GM12891 (cell line): ENCODE measurements at places on chromosomes 2 and 18.

DNA sequence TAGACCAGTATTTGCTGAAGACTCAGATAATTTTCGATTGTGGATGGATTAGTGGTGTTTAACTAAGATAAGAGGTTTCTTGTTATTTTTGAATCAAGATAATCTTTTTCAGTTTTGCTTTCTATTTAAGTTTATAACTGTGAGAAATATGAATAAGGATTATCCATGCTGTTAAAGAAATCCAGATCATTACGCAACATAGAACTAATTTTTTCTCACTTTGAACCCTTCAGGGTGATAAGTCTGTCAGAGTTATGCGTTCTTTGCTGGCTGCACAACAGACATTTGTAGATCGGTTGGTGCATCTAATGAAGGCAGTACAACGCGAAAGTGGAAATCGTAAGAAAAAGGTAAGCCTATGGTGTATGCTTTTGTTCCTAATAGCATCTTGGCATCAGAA, 74.1 kb downstream of the PIK3C3 start:
- no peak for DNase-seq

DNA sequence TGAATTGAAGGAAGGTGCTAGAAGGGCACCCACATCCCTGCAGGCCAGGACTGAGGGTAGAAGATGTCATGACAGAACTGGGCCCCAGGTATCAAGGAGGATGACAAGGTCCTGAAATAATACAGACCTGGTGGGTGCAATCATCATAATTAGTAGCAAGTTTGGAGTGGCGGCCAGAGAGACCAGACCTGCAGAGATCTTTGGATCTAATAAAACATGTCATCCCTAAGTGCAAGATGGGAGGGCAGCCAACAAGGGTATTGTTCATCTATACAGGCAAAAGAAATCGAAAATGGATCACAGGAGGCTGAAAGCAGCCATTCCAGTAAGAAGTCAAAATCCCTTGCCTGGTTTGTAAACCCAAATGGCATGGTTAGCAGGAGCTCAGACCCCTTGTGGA, 111.3 kb upstream of the BOD1L2 start:
- no peak for DNase-seq

DNA sequence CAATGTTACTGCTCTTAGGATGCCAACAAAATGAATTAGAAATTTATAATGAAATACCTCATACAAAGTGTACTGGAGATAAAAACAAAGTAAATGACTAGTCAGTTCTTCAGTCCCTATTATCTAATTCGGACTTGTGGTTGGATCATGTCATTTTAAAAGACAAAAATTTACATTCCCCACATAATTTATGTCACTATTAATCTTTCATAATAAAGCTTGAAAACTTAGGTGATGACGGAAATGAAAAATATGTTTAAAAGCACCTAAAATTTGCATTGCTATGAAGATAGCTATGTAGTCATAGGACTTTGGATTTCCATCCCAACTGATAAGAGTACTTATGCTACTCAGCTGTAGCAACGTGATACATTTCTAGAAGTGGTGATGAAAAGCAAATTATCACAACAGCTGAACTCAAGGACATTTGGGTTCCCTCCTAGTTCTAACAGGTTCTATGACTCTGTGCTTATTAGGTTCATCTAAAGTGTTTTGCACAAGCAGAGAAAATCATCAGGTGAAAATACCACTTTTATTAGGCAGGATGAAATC, 58.4 kb downstream of the LRPPRC start:
- DNase-seq, result no peak

GRCh38 chr2:30261695-30262211, 30.4 kb downstream of the LBH start:
- no peak for DNase-seq

DNA sequence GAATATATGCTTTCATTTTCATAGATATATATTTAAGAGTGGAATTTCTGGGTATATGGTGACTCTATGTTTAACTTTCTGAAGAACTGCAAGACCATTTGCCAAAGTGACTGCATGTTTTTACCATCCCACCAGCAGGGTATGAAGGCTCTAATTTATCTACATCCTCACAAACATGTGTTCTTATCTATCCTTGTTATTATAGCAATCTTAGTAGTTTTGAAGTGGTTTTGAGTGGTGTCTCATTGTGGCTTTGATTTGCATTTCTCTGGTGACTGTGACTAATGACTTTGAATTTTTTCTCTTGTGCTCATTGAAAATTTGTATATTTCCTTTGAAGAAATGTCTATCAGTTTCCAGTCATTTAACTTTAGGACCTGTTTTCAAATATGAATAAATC, 310.2 kb upstream of the NRP2 start:
- DNase-seq, result no peak

DNA sequence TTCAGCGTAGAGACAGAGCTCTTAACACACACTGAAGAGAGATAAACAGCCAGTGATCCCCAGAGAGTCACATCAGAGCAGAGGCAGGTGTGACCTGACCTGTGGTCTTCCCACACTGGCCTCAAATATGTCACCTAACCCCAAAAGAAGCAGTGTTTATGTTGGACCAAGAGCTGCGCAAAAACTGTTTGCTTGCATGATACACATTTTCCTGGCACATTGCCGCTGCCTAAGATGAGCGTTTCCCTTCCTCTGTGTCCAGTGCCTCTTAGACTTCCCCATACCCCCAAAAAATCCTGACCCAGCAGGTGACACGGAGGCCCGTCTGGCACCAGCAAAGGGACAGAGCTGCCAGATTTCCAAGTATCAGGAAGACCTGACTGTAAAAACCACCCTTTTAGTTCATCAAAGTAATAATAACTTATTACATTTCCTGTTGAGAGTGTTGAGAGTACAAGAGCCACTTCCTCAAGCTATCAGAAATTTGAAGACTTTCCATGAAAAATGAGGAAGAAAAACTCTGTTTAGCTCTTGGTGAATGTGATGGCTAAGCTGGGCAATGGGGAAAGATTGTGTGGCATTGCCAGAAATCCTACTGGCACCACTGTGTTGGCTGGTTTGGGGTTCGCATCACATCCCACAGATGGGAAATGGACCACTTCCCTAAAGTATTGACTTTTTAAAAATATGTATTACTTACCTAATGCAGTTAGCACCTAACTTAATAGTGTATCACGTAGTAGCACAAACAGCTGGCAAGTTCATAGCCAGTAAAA, 6.7 kb downstream of the TNFRSF11A start:
- no peak for DNase-seq

- no peak for DNase-seq
These were observed 43.9 kb upstream of the RFX8 start for GRCh38 chr2:101518578-101519492.

- DNase-seq, result no peak
These were observed 41.5 kb downstream of the CELF4 start for GRCh38 chr18:37524139-37524497.

DNA sequence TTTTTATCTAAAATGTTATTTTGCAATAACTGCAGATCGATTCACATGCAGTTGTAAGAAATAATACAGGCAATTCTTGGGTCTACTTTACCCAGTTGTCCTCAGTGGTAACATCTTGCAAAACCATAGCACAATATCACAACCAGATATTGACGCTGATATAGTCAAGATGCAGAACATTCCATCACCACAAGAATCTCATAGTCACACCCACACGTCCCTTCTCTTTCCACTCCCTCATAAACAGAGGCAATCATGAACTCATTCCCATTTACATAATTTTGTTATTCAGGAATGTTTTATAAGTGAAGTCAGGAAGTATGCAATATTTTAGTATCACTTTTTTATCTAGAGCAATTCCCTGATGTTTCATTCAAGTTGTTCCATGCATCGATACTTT, 797.5 kb upstream of the RAB6C start:
- DNase-seq, result no peak
